ENCODE measurements at places on chromosomes 2 and 18.

DNA sequence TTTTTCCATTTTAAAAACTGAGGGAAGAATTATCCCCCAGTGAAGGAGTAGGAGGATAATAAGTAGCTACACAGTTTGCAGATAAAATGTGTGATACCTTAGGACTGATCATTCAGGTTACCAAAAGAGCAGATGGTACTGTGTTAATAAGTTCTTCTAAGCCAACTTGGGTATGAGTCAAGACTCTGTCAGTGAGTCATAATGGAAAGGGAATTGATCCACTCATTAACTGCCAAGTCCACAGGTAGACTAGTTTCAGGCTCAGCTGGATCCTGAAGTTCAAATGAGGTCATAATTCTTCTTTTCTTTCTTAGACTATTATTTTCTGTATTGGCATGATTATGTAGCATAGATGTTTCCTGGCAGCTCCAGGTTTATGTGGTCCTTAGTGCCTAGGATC is 142.4 kb upstream of the ALPP start:
- DNase-seq: no peak

GRCh38 chr2:171244466-171244969 is 83.8 kb upstream of the TLK1 start:
- DNase-seq: peak; percentile 29

DNA sequence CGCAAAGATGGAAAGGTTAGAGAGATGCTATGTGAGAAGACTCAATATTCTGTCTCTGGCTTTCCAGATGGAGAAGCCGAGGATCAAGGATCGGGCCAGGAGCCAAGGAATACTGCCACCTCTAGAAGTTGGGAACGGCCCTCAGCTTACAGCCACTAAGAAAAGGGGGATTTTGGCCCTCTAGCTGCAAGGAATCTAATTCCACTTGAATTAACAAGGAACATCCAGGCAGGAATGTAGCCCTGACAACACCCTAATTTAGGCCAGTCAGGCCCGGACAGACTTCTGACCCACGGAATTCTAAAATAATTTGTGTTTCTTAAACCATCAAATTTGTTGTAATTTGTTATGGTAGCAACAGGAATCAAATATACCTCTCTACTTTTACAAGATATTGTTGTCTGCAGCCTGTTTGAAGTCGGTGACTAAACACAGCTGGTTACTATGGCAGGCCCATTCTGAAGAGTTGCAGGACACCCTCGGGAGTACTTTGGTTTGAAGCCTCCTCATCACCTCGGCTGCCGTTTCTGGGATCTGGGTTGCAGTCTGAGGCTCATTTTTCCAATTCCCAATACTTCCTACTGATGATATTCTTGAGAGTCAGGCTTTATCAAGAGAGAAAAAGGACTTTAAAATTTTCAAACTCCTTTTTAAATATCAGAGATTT is 1131.2 kb downstream of the TSN start:
- no peak for DNase-seq

GRCh38 chr2:37570773-37571586 is 100.5 kb downstream of the CDC42EP3 start:
- peak; percentile 49 for DNase-seq

DNA sequence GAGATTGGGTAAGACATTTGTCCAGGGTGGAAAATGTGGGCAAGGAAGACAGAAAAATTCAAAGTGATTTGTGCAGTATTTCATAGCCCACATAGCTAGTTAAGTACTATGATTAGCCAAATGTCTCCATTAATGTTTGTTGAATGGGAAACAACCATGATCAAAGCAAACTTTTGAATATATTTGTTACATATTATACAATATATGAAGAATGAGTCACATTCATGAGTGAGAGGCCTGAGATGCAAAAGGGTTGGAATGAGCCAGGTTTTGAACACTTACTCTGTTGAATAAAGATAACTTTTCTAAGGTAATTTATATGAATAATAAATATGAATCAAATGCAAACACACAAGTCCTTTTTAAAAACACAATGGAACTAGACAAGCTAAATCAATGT is 984.5 kb upstream of the CDH2 start:
- no peak for DNase-seq

GRCh38 chr2:189467160-189467559 is 25.9 kb downstream of the WDR75 start:
- DNase-seq: no peak

DNA sequence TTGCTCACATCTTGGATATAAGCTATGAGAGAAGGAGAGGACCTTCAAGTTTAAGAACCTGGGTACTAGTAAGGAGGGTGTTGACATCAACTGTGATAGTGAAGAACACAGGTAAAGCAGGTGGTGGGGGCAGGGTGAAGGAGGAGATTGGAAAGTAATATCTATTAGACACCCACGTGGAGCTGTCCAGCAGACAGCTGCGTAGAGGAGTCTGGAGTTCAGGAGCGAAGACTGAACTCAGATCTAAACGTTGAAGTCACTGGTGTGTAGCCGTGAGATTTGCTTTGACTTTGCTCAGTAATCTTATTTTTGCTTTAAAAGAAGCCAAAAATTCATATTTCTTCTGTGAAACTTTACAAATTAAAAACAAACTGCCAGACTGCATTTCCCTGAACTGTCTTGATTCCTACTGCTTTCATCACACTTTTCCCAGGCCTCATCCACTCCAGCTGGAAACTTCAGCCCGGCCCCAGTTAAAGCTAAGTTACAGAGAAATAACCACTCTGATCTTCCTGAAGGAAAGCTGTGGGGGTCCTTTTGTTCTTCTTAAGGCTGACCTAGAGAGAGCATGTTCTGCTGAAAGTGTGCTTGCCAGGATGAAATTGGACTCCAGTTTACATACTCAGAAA is 533.3 kb downstream of the CNTNAP5 start:
- DNase-seq: no peak

DNA sequence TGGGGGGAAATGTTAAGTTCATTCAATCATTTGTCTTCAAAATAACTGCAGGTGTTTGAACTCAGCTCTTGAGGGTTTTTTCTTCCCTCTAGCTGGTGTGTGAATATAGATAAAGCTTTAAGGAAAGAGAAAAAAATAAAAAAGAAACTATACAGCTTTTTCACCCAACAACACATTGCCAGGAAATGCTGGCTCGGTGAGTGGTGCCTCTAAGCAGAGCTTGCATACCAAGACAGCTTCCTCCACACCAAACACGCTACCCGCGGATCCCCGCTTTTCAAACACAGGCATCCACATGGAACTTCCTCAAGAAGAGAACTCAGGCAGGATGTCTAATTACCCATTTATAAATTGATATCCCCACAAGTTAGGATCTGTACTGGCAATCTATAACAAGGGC is 69.8 kb upstream of the TANK start:
- no peak for DNase-seq
